Activated naive CD4-positive, alpha-beta T cell (primary cell): ENCODE measurements at places on chromosomes 3 and 15.

GRCh38 chr15:72220687-72221086, 10.3 kb downstream of the PKM start:
- DNase-seq: no peak

DNA sequence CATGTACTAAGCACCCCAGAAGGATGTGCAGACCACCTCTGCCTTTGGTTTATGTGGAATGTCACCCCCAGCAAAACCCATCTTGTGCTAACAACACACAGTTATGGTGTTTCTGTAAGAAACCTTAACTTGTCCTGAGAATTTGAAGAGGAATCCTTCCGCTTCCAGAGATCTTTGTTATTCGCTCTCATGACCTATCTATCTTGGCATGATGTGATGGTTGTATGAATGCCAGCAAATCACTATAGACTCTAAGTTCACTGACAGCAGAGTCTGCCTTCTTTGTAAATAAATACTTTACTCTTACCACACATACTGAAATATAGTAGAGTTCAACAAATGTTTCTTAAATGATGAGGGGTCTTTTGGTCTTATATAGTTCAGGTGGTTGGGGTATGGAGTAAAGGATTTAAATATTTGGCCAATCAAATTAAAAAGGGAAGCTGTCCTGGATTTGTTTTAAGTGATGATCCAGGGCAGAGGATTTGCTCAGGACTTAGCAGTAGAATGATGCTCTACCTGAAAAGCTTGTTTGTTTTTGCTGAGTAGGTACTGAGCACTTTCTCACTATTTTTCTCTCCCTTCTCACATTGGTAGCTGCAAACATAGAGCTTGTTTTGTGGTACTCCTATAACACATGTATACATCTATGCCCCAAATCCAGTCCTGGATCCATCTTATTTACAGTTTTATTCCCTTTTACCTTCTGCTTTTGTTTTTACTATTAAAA, 27.9 kb upstream of the RTP1 start:
- DNase-seq: no peak

GRCh38 chr3:110070161-110070916, 733.0 kb upstream of the DPPA4 start:
- DNase-seq: no peak

- DNase-seq: no peak
These were observed 332.4 kb downstream of the MAGI1 start for GRCh38 chr3:65706301-65706700.
